ENCODE measurements at places on chromosomes 4 and X. TPM values are rescaled to one million over a fixed set of nuclear protein-coding genes. Genes with fewer than 3 reads are reported as not detected.

GRCh38 chr4:62806816-62807215 is 1602.4 kb downstream of the TECRL start:
- peak; percentile 16 for DNase-seq

GRCh38 chr4:86536151-86536550 is 58.0 kb upstream of the PTPN13 start:
- no peak for DNase-seq

DNA sequence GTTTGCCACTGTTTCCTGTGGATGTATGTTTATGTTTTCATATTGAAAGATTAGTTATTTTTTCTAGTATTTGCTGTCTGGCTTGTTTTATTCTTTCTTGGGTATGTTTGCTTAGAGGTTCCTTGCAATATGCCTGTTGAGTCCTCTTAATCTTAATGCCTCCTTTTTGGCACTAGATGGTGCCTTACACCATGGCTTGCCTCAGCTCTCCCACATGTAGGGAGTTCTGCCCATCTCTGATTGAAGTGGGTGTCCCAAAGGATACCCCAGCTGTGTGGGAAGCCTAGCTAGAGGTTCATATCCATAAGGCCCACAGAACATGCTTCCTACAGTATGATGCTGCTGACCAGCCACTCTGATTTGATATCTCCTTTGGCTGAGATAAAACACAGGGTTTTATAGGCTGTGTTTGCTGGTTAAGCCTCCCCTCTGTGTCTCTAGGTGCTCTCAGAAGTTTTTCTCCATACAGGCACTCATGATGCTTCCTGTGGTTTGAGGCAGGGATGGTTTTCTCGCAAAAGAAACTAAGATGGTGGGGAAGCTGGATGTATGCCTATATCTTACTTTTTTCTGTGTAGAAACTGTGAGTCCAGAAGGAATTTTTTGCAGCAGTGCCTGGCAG is 162.4 kb downstream of the ASB9 start:
- DNase-seq, result no peak

DNA sequence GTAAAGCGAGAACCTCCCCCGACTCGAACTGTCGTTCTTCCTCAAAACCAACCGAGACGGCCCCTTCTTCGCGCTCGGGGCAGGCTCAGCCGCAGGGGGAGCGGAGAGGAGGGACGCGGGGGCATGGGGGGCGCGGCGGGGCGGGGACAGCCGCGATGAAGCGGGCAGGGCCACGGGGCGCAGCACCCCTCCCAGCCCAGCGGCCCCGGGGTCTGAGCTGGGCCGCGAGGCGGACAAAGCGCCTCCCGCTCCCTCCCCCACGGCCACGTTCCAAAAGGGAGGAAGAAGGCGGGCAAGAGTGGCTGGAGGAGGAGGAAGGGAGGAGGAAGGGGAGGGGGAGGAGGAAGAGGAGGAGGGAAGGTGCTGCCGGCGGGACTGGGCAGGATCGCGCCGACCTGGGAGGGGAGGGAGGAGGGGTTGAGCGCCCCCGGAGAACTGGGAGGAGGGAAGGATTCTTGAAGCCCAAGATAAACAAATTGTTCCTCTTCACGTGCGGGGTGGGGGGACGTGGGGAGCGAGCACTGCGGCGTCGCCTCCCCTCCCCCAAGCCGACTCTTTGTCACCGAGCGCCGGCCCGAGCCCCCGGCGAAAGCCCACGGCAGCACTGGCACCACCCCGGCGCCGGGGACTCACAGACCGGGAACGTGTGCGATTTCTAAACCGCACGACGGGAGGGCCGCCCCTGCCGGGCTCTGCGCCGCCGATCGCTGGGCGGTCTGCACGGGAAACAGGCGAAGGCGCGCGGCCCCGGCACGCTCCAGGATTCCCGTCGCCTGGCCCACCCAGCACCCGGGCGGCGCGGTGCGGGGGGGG is 2.9 kb downstream of the MAML3 start:
- peak; percentile 86 for DNase-seq

DNA sequence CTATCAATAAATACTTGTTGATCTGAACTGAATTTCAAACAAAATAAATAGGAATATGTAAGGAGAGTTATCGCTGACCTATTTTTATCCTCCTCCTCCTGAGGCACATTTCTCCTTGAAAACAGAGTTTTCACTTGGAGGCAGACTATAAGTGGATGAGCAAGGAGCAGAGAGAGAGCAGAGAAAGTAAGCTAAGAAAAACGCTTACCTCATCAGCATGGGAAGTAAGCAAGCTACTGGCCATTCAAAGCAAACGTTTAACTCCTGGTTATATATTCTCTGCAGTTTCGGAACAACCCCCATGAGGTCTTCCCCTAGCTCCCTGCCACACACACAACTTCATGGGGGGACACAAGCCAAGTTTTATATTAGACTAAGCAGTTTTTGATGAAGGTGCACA is 13.2 kb downstream of the ZDHHC9 start:
- DNase-seq, result no peak

DGAT2L6 gene
- total RNA-seq, result not detected

CCKAR gene
- total RNA-seq, result not detected

- DNase-seq, result no peak
Measured at GRCh38 chr4:178752954-178753525, 1310.8 kb upstream of the AGA start.

DNA sequence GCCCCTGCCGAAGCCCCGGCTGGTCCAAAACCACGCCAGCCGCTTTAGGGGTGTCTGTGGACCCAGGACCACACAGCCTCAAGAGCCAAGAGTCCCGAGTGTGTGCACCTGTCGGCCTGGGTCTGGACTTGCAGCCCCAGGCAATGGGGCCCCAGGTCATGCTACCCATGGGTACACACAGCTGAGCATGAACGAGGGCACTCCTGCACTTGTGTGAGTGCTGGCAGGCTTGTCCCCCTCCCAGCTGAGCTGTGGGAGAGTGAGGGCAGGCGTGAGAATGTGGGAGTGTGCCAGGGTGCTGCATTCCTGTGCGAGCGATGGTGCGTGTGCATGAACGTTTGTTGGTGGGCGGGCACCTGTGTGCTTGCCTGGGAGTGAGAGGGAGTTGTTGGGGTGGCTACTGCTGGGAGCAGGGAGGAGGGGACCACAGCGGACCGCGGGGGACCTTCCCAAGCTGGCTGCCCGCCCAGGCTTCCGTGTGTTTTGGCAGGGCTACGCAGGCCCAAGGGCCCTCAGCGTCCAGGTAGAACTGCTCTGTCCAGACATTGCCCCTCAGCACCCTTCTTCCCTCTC is 30.8 kb downstream of the BLOC1S4 start:
- DNase-seq, result peak; percentile 66

- DNase-seq, result no peak
Measured at GRCh38 chr4:30068234-30068633, 651.9 kb upstream of the PCDH7 start.

DNA sequence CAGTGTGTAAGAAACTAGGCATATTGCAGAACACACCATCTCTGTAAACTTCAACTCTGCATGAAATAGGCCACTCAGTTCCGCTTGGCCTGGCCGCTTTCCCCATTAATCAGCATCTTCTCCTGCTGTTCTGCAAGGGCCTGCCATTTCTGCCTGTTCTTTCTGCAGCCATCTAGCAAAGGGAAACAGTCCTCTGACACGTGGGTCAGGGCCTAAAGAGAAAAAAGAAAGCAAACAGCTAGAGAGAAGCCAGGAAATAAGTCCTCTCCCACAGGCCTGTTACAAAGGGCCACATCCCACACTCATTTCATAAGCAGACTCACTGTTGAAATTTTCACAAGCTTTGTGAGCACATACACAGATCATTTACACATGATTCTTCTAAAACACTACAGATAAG is 130.1 kb downstream of the PDE5A start:
- no peak for DNase-seq

- no peak for DNase-seq
Measured at GRCh38 chr4:98564852-98565251, 93.6 kb downstream of the TSPAN5 start.

- DNase-seq, result no peak
Measured at GRCh38 chrX:50910685-50911176, at the start of gene BMP15. Gene BMP15, plus strand, starts transcription at chrX:50910735. Its CDS starts 49 bp downstream, at chrX:50910784.

DNA sequence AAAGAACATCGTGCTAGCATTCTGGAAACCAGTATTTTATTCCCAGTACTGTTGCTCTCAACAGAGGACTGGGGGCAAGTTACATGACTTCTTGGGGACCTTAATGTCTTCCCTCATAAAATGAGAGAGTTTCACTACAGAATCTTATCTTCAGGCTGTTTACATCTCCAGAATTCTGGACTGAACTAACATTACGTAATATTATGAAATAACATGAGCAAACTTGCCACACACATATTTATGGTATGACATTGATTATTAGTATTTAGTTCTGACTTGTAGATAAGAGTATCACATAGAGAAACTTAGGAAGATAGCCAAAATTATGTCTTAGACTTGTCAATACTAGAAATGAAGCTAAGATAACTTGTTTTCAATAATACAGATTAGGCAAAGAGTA is 68.0 kb downstream of the NFKB1 start:
- no peak for DNase-seq

- DNase-seq, result peak; percentile 9
Measured at GRCh38 chrX:55919367-55920221, 202.0 kb downstream of the RRAGB start.

GRCh38 chr4:94351319-94351718 is 8.7 kb upstream of the HPGDS start:
- no peak for DNase-seq
